ENCODE measurements at places on chromosomes 5 and 9. TPM values are rescaled to one million over a fixed set of nuclear protein-coding genes. Genes with fewer than 3 reads are reported as not detected.

GCNT1 gene
- 39.8 TPM for total RNA-seq

PCDHGB5 gene
- total RNA-seq: 10.5 TPM

CNTLN gene
- total RNA-seq: 4.2 TPM

PTGES gene
- total RNA-seq: 41.6 TPM

DOCK2 gene
- total RNA-seq: 0.78 TPM

EFNA5 gene
- 27.8 TPM for total RNA-seq

NFIB gene
- 96.9 TPM for total RNA-seq

SOX30 gene
- not detected for total RNA-seq

LRRC19 gene
- total RNA-seq: not detected

NXNL2 gene
- 0.31 TPM for total RNA-seq

SAPCD2 gene
- 1.0 TPM for total RNA-seq

DOCK8 gene
- 5.0 TPM for total RNA-seq

SPINK13 gene
- not detected for total RNA-seq

ARID3C gene
- total RNA-seq: not detected

NUTM2F gene
- not detected for total RNA-seq

SHROOM1 gene
- 13.0 TPM for total RNA-seq

MIER3 gene
- 18.7 TPM for total RNA-seq

UGCG gene
- total RNA-seq: 51.2 TPM

TEK gene
- total RNA-seq: 0.09 TPM

CBY3 gene
- 0.33 TPM for total RNA-seq

KCNV2 gene
- total RNA-seq: not detected

FAM151B gene
- 0.83 TPM for total RNA-seq

FOXD1 gene
- total RNA-seq: 78.6 TPM

C5orf58 gene
- not detected for total RNA-seq

CRB2 gene
- total RNA-seq: 0.17 TPM

LECT2 gene
- total RNA-seq: not detected

PTGS1 gene
- total RNA-seq: 3.7 TPM

AGXT2 gene
- not detected for total RNA-seq

CYLC2 gene
- not detected for total RNA-seq

DPYSL3 gene
- 4.7 TPM for total RNA-seq

MYO10 gene
- 34.3 TPM for total RNA-seq

ACOT12 gene
- total RNA-seq: not detected

CAVIN4 gene
- total RNA-seq: 0.33 TPM

SH3GLB2 gene
- 54.5 TPM for total RNA-seq

SPINK5 gene
- total RNA-seq: 0.50 TPM

RAPGEF6 gene
- total RNA-seq: 14.4 TPM

PRSS3 gene
- 1.0 TPM for total RNA-seq

PPP6C gene
- 30.0 TPM for total RNA-seq

PTCH1 gene
- 5.0 TPM for total RNA-seq

CREB3 gene
- total RNA-seq: 57.1 TPM

LEAP2 gene
- total RNA-seq: 0.17 TPM

INSL6 gene
- not detected for total RNA-seq

IPPK gene
- 9.5 TPM for total RNA-seq

TEX53 gene
- total RNA-seq: not detected

CNTNAP3B gene
- 16.6 TPM for total RNA-seq

GPX3 gene
- total RNA-seq: not detected

GTF3C4 gene
- 20.8 TPM for total RNA-seq

SPINK1 gene
- total RNA-seq: not detected

ADGRD2 gene
- total RNA-seq: 0.50 TPM

FOXD4L4 gene
- total RNA-seq: 1.2 TPM

RANBP17 gene
- total RNA-seq: 10.3 TPM

CCDC187 gene
- total RNA-seq: not detected

PPP3R2 gene
- not detected for total RNA-seq

ANKRD34B gene
- total RNA-seq: not detected

NMUR2 gene
- not detected for total RNA-seq

DNM1 gene
- 3.2 TPM for total RNA-seq

BAAT gene
- total RNA-seq: 0.17 TPM

CCDC69 gene
- 0.17 TPM for total RNA-seq
